ENCODE measurements at places on chromosomes 4 and X. TPM values are rescaled to one million over a fixed set of nuclear protein-coding genes. Genes with fewer than 3 reads are reported as not detected.
A peak's percentile ranks its signal among the peaks of the same experiment; 100 is the strongest.

- no peak for DNase-seq
Observed at GRCh38 chr4:153296040-153296823, 48.3 kb upstream of the MND1 start.

- no peak for DNase-seq
Observed at GRCh38 chr4:7013175-7013574, 30.0 kb upstream of the TADA2B start.

GRCh38 chr4:70179811-70180210, 15.7 kb upstream of the ODAM start:
- DNase-seq, result no peak

- DNase-seq, result no peak
Observed at GRCh38 chr4:184115399-184115798, 102.3 kb downstream of the ENPP6 start.

DNA sequence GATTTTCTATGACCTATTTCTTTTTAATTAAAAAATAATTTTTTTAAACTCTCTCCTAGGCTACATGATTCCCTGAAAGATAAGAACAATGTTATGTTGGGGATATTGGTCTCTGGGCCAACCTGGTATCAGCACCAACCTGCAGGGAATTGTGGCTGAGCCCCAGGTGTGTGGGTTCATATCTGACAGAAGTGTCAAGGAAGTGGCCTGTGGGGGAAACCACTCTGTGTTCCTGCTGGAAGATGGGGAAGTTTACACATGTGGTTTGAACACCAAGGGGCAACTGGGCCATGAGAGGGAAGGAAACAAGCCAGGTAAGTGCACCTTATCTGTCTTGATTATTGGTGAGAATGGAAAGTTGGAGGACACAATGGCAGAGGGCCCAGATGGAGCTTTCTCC, 13.5 kb downstream of the HERC3 start:
- no peak for DNase-seq

- peak; percentile 69 for DNase-seq
Observed at GRCh38 chr4:8507196-8507570, 66.6 kb downstream of the TRMT44 start.

DNA sequence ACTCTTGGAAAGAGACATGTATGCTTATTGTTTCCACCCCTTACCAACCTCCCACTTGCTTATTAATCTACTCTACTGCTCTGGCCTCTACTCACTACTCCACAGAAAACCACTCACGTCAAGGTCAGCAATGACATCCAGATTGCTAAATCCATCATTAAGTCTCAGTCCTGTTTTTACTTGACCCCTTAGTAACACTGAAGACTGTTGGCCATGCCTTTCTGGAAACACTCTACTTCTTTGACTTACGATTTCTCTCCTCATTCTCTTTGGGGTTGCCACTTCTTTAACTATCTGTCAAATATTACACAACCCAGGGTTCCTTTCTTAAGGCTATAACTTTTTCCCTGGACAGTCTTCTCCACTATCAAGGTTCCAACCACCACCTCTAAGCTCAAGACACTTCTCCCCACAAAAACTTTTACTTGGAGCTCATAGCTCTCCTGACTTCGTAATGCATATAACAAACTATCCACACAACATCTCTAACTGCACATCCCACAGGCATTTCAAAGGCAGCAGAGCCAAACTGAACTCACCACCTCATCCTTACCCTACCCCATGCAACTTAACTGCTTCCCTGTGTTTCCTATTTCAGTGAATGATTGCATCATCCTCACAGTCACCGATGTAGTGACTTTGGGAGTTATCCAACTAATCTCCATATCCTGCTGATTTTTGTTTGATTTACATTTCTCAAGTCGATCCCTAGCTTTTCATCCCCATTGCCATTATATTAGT, 15.8 kb upstream of the MAGEA4 start:
- DNase-seq, result peak; percentile 29

DNA sequence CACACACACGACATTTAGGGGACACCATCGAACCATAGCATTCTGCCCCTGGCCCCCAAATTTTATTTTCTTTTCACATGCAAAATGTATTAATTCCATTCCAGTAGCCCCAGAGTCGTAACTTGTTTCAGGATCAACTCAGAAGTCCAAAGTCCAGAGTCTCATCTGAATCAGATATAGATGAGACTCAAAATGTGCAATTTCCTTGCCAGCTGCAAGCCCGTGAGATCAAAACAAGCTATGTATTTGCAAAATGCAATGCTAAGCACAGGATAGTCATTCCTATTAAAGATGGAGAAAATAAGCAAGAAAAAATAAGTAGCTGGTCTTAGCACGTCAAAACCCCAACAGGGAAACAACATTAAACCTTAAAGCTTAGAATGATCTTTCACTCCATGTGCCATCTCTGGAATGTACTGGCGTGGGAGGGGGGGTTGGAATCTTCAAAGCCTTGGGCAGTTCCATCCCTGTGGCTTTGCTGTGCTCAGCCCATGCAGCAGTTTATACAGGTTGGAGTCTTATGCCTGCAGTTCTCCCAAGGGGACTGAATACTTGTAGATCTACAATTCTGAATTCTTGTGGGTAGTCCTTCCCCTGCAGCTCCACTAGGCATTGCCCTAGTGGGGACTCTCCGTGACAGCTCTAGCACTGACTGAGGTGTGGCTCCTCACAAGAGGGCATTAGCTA, 47.7 kb upstream of the SYTL5 start:
- peak; percentile 80 for DNase-seq

- no peak for DNase-seq
Observed at GRCh38 chrX:71978164-71978563, 67.5 kb downstream of the NHSL2 start.

DNA sequence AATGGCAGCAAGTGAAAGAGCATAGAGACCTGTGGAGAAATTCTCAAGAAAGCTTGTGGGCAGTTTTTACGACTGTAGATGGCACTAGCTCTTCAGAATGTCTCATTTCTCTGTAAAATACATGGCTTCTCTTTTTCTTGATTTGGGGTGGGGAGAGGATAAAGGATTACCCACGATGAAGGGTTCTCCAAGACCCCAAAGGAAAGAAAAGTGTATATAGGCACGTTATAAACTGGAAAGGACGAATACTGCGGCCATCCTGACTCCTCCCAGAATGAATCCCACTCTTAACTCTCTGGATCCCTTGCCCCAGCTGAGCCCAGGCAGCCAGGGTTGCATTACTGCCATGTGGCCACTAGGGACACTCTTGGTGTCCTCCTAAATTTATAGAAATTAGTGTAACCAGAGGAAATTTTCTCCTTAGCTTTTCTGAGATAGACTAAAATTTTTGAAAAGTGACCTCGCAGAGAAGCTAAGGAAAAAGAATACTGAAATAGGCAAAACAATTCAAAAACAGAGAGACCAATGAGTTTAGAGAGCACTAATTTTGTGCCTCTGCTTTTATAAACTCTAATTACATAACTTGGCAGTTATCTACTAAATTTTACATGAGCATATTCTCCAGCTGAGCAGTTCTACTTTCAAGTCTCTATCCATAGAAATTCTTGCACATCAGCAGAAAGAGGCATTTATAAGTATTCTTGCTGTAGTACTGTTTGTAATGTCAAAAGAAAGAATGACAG, 37.8 kb upstream of the PCDH19 start:
- peak; percentile 14 for DNase-seq

DNA sequence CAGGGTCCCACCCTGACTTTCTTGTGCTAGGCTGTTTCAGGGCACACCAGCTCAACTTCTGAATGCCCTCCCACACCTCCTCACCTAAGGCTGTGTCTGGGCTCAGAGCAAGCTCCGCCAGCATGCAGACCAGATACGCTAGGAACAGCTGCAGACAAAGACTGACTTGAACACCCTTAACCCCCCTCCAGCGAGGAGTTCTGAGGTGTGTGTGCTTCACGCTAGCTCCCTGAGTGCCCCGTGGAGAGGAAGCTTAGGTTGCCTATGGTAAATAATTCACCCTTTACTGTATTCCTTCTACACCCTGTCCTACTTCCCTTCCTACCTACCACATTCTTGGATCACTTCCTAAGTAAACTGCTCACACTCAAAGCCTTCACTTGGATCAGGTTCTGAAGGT, 115.0 kb downstream of the VCX3B start:
- no peak for DNase-seq

DNA sequence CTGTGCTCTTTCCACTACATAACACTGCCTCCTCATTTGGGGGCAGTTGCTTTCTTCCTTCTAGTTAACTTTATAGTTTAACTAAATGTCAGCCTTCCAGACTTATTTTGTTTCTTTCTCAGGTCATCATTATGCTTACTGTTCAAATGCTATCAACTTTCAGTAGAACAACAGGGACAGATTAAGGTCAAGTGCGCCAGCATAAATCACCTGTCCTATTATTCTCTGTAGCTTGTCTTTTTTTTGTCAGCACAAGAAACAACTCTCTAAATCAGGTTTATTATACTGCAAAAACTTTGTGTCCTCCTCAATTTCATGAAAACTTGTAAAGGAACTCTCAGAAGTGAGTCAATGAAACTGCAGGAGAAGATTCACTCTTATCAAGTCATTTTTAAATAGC, 19.6 kb downstream of the SPANXA2 start:
- DNase-seq, result no peak

DNA sequence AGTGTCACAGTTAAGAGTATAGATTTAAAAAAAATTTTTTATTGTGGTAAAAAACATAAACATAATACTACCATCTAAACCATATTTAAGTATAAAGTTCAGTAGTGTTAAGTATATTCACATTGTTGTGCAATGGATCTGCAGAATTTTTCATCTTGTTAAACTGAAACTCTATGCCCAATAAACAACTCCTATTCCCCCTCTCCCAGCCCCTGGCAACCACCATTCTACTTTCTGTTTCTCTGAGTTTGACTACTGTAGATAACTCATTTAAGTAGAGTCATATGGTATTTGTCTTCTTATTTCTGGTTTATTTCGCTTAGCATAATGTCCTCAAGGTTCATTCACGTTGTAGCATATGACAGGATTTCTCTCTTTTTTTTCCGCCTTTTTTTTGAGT, 112.4 kb downstream of the PTTG2 start:
- DNase-seq, result no peak

DNA sequence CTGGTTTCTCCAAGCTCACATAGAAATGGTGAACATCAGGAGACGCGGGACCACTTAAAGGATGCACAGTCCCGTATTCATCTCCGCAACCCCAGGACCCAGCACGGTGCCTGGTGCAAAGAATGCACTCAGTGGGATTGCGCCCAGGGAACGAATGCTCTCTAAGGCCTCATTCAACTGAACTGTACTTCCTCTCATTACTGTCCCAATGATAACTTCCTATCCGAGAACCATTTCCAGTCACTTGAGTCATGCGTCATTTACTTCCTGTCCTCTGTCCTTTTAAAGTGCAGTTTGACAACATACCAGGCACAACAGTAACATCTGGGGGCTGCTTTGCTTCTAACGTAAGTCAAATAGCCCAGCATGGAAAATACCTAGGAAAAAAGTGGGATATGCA, 75.7 kb downstream of the RBM47 start:
- DNase-seq, result peak; percentile 37

DNA sequence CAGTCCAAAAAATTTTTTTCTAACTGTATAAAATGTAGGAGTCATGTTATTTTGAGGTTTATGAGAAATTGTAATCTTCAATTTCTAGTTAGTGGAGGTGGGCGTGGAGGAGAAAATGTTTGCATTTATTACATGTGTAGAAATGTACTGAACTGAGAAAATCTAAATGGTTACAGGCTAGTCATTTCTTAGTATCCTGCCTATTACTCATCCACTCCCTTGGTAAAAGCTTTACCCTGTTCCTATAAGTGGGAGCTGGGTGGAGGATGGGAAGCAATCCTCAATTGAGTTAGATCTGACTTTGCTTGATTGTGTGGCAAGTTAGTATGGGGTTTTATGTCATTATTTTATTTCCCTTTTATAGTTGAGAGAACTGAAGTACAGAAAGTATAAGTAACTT, 73.8 kb downstream of the POLA1 start:
- no peak for DNase-seq

DNA sequence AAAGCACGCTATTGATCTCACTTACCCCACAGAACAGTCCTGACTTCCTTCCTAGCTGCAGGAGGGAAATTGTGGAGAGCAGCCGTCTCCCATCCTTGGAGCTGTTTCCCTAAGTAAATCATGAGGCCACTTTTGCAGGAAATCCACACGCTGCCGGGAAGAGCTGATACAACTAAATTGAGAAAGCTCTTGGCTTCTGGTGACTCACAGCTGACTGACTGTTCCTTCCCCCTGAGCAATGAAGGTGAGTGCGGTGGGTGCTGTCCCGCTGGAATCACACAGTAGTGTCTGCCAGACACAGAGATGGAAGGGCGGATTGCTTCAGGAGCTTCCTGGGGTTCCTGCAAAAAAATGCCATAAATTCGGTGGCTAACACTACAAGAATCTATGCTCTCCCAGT, 268.9 kb downstream of the ASMT start:
- DNase-seq, result peak; percentile 88

DNA sequence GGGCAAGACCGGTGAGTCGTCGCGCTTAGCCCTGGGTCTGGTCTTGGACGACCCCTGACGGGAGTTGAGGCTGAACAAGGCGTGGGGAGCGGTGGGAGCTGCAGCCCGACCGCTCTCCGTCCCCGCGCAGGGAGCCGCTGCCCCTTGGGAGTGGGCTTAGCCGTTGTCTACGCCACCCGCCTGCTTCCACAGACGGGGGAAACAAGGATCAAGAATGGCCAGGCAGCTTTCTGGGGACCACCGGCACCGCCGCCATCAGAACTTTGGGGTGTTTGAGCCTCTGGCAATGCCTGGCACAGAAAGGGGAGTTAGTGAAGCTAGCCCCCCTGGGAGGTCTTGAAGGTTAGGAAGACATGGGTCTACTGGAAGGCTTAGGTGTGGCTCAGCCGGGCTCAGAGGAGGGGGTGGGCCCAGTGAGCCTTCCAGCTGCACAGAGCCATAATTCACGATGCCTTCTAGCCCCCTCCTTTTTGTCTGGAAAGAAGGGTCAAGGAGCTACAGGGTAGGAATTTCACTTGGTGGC, 583 bp downstream of the RASL11B start:
- no peak for DNase-seq

- DNase-seq, result no peak
Observed at GRCh38 chr4:108049406-108049805, 59.7 kb downstream of the HADH start.

GRCh38 chr4:101055392-101055791, 291.9 kb downstream of the PPP3CA start:
- DNase-seq, result no peak

NEXMIF gene
- not detected for total RNA-seq

SSX4 gene
- not detected for total RNA-seq

GAB3 gene
- total RNA-seq, result under 0.01 TPM

TRIM75 gene
- not detected for total RNA-seq

GPC4 gene
- total RNA-seq, result not detected

CPLX1 gene
- total RNA-seq, result not detected
